Amniotic stem cell (primary cell): ENCODE measurements at places on chromosomes 16 and 17.

- no peak for DNase-seq
These were observed 85.7 kb upstream of the CACNG3 start for GRCh38 chr16:24170407-24170806.

- DNase-seq, result no peak
These were observed 2.6 kb upstream of the HPR start for GRCh38 chr16:72060405-72060804.

- DNase-seq, result no peak
These were observed 4.0 kb upstream of the CDH11 start for GRCh38 chr16:65125871-65126270.

DNA sequence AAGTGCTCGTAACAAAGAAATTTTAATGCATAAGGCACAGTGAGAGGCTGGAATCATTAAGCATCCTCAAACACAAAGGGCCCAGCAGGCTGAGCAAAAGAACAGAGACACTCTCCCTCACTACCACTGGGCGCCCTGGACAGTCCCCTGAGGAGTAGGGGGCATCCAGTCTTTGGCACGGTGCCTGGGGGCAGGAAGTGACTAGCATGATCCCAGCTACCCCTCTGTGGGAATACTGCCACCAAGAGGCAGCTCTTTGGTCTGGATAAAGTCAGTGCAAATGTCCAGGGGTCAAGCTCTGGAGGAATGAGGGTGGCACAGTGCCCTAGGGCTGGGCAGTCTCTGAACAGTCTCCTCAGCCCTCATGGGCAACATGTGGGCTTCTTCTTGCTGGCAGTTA, 2.6 kb upstream of the PROCA1 start:
- no peak for DNase-seq

DNA sequence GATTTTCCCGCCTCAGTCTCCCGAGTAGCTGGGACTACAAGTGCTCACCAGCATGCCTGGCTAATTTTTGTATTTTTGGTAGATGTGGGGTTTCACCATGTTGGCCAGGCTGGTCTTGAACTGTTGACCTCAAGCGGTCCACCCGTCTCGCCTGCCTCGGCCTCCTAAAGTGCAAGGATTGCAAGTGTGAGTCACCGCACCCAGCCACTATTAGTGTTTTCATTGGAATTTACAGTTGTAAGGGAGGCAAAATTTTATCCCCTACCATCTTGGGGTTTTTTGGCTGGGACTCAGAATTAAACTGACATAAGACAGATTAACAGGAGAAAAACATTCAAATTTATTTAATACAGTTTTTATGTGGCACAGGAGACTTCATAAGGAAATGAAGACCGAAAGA, 12.3 kb upstream of the MYCBPAP start:
- DNase-seq, result no peak
